H54 (cell line): ENCODE measurements at places on chromosomes 13 and 19.

DNA sequence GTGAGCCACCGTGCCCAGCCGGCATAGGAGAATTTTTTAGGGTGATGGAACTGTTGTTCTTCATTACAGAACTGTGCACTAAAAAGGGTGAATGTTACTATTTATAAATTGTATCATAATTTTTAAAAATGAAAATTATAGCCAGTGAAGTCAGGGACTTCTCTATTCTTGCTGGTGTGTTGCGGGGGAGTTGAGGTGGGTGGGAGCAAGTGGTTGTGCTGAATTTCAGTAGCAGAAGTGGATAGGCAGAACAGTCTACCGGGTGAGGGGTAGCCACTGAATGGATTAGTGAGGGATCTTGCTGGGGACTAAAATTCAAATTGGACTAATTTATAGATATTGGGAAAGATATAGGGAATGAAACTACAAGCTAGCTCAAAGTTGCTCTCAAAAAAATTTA, 74.0 kb downstream of the CAB39L start:
- DNase-seq = no peak

GRCh38 chr19:17305216-17305516, 506 bp upstream of the MRPL34 start:
- DNase-seq = no peak

DNA sequence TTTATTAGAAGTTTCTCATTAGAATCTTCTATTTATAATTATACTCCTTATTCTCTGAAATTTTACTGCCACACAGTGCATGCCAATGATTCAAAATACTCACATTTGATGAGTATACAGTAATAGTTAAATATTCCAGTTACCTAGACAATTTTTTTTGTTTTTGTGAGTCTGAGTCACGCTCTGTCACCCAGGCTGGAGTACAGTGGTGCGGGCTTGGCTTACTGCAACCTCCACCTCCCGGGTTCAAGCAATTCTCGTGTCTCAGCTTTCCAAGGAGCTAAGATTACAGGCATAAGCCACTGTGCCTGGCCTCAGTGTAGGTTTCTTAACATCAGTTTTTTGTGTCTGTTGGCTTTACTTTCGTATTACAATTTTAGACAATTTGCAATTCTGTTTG, 87.1 kb downstream of the ZNF486 start:
- DNase-seq = no peak

- DNase-seq = no peak
Measured at GRCh38 chr13:66427458-66427861, 802.7 kb downstream of the PCDH9 start.

DNA sequence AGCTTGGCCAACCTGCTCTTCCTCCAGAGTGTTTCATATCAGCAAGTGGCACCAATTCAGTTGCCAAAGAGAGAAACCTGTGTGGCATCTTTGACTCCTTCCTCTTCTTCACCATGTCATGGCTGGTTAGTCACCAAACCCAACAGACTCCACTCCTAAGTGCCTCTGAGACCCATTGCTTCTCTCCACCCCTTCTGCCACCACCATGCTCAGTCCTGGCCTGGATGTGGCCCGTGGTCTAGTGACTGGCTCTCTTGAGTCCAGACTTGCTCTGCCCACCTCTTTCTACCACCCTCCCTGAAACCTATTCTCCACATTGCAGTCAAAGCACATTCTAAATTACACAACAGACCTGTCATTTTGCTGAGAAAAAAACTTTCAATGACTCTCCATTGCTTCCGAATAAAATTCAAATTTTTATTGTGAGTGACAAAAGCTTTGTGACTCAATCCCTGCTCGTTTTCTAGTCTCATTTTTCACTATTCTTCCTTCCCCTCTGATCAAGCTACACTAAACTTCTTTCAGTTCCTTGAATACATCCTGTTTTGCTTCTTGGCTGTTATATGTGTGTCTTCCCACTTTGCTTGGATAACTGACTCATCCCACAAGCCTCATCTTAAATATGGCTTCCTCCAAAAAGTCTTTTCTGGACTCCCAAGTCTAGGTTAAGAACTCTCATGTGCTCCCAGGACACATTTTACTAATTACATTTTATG, 12.0 kb upstream of the TNFSF11 start:
- DNase-seq = no peak

DNA sequence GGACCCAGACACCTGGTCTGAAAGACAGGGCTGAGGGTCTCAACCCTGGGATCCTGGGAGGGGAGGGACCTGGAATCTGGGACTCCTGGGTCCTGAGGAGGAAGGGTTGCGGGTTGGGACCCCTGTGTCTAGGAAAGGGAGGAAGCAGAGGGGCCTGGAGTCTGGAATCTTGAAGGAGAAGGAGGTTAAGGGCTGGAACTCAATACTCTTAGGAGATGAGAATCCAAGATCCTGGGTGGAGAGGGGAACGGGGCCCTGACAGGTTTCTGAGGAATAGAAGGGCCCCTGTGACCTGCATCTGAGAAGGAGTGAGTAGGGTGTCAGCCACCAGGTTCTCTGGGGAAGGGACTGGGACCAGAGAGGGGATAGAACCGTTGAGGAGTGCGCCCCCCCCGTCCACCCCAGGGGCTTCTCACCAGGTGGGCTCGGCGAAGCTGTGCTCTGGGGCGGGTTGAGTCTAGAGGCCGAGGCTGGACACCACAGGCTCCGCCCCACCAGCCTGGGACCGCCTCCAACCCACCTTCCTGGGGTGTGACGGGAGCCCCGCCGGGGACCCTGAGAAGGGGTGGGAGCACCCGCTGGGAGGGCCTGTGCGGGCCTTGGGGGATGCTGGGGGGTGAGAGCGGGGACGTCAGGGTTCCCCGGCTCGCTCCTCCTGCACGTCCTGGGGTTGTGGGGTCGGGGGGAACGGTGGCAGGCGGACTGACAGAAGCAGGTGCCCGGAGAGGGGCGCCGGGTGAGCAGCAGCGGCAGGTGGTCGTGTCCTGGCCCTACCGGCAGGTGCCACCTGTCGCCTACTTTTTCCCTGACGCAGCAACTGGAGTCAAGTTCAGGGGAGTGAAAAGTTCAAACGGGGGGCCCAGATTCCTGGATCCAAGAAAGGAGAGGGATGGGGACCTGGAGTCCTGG, at the start of gene MAMSTR:
MAMSTR (minus strand) TSS at position 463 of the 909 bp plus-strand sequence. CDS start 694 bp downstream, outside the sequence.
- no peak for DNase-seq

DNA sequence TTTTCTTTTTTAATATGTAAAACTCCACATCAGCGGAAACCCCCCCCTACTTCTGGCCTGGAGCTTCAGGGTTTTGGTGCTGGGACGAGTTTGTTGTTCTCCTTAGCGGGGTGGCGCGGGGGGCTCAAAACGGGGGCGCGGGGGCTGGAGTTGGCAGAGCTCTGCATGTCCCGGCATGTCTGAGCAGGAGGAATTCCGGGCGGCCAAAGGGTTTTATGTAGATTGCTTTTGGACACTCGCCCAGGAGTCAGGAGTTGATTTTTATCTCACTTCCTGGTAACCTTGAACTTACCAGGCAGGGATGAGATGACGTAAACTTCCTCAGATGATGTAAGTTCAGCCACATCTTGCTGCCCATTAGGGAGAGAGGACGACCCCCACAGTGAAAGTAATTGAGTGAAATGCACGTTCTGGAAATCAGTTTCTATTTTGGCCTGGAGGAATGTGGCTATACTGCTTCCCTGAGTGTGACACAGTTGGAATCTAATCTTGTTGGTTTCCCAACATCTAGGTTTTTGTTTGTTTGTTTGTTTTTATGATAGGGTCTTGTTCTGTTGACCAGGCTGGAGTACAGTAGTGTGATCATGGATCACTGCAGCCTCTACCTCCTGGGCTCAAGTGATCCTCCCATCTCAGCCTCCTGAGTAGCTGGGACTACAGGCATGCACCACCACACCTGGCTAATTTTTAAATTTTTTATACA, 21.0 kb upstream of the GDF15 start:
- DNase-seq = peak; percentile 83

GRCh38 chr13:44380404-44381165, 7.0 kb downstream of the SERP2 start:
- no peak for DNase-seq

DNA sequence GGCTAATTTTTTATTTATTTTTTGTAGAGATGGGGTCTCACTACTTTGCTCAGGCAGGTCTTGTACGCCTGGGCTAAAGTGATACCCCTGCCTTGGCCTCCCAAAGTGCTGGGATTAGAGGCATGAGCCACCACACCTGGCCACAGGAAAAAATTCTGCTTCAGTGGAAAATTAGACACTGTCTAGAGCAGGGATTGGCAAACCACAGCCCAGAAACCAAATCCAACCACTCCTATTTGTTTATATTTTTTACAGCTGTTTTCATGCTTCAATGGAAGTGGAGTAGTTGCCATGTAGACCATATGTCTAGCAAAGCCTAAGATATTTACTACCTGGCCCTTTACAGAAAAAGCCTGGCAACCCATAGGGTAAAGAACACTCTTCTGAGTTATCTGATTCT, 123.7 kb upstream of the MRI1 start:
- DNase-seq = no peak

DNA sequence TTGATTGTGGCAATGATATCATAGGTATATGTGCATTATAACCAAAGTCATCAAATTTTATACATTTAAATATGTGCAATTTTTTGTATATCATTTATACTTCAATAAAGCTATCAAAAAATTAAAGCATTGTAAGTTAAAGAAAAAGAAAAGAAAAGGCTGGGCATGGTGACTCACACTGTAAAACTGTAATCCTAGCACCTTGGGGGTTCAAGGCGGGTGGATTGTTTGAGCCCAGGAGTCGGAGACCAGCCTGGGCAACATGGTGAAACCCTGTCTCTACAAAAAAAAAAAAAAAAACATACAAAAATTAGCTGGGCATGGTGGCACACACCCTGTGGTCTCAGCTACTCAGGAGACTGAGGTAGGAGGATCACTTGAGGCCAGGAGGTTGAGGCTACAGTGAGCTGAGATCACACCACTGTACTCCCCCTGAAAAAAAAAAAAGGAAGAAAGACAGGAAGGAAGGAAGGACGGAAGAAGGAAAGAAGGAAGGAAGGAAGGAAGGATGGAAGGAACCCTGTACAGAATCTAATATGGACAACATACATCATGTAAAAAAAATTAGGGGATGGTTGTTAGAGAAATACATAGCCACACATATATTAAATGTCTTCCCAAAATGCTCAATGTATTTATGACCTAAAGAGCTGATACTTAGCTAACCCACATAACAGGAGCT, 21.7 kb upstream of the SLC25A30 start:
- DNase-seq = no peak

- DNase-seq = no peak
Measured at GRCh38 chr19:29992233-29992867, 50.3 kb downstream of the URI1 start.

DNA sequence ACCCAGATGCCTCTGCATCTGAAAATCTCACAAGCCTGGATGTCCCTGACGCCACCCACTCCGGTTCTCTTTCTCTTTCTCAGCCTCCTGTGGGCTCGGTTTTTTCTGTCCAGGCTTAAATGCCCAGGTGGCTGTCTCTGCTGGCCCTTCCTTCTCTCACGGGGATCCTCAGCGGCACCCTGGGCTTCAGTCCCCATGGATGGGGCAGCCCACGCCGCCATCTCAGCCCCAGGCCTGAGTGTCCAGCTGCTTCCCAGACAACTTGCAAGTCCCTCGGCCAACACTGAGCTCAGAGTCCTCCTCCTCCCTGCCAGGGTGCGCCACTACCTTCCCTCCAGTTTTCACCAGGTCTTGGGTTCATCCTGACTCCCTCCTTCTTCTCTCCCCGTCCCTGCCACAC, 6.4 kb downstream of the FBN3 start:
- no peak for DNase-seq

- DNase-seq = no peak
Measured at GRCh38 chr19:10338940-10339339, 484 bp downstream of the ICAM3 start.

- DNase-seq = no peak
Measured at GRCh38 chr19:45471931-45472562, 4.3 kb downstream of the FOSB start.

- no peak for DNase-seq
Measured at GRCh38 chr13:111508902-111509509, 188.6 kb downstream of the TEX29 start.

GRCh38 chr19:38072776-38073750, 151.0 kb downstream of the DPF1 start:
- DNase-seq = no peak

GRCh38 chr13:113782472-113782871, 23.4 kb downstream of the TMEM255B start:
- no peak for DNase-seq

GRCh38 chr13:52665325-52665724, 12.7 kb downstream of the SUGT1 start:
- no peak for DNase-seq

DNA sequence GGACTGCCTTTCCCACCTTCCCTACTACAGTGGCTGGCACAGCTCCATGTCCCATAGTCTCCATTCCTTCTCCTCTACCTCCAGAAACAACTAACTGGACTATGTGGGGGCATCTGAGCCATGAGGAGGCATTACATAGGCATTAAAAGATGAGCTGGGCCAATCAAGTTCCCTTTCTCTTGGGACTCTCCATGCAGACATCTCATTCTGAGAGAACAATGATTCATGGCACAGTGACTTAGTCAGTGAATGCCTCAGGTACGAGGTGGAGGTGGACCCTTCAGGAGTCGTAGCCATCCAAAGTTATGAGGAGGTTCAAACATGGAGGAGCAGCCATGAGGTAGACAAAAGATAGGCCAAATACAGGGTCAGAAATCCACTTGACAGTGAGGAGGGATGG, 70.0 kb downstream of the GPC6 start:
- no peak for DNase-seq

DNA sequence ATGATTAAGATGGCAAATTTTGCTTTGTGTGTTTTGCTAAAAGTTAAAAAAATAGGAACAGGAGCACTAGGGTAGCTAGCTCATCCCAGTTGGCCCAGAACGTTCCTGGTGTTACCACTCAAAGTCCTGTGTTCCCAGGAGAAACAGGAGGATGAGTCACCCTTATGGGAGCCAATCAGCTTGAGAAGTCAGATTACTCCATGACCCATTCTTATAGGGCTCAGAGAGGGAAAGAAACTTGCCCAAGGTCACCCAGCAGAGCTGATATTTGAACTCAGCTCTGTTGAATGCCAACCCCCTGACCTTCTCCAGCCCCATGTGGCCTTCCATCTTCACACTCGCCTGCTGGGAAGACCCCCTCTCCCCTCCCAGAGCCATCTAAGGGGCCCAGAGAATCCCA, 13.0 kb downstream of the NMRK2 start:
- no peak for DNase-seq

DNA sequence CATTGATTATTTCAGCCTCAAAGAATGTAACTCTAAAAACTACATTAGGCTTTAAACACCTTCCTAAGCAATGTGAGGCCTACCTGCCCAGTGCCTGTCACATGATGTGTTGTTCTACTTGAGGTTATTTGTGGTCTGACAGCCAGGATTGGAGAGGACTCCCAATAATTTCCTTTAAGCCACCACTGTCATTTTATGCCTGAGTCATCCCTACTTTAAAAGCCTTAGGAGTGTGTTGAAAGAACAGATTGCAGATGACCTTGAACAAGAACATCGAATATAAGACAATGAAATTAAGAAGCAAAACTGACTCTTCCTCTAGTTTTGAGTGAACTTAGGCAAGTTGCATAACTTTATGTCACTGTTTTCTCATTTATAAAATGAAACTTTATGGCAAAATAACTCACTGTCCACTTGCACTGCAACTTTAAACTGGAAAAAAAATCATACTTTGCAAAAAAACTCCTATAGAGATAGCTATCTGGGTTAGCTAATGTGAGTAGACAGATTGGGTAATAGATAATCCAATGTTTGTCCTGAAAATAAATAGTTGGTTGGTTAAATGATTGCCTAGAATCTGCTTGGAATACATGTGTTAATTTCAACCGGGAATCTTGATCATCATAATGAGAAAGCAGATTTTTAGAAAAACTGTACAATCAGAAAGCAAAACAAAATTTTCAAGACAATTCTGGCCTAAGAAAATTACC, 361.2 kb downstream of the SUCLA2 start:
- no peak for DNase-seq
